ENCODE measurements at places on chromosomes 1 and 21.

DNA sequence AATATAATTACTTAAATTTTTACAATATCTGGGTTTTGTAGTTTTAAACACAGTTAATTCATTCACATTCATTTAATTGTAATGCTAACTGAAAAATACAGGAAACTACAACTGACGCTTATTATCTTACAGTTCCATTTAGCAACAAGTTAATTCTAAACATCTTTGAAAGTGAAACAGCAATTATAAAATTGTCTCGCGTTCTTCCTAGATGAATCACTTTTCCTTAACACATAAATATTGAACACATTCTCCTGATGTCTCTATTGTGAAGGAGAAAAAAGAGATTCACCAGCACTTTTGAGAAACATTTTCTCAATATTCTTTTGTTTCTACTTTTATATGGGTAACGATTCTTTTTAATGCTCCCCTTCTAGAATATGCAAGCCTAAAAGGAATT, 6.4 kb downstream of the PTGFR start:
- no peak for DNase-seq

DNA sequence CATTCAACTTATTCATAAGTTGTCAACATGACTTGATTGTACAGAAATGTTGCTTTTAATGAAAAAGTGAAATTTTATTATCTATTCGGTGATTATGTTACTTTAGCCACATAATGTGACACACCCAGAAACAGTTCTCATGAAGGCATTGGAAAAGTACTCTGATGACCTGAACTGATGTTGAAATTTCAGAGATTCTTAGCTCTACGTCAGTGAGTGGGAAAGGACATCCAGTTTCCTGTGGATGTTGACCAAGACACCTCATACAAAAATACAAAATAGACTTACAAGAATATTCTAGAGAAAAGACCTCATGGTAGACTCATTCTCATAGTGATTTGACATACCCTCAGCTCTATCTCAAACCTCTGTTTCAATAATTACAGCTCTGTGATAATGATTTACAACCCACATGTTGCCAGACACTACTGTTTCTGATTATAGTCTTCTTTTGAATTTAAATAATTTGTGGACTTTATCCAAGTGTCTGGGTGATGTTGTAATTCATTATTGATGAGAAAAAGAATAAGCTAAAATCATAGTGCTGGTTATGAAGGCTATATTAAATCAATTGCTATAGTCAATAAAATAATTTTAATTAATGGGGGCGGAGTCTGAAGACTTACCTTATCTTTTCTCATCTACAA, 37.3 kb downstream of the KCNK2 start:
- no peak for DNase-seq

DNA sequence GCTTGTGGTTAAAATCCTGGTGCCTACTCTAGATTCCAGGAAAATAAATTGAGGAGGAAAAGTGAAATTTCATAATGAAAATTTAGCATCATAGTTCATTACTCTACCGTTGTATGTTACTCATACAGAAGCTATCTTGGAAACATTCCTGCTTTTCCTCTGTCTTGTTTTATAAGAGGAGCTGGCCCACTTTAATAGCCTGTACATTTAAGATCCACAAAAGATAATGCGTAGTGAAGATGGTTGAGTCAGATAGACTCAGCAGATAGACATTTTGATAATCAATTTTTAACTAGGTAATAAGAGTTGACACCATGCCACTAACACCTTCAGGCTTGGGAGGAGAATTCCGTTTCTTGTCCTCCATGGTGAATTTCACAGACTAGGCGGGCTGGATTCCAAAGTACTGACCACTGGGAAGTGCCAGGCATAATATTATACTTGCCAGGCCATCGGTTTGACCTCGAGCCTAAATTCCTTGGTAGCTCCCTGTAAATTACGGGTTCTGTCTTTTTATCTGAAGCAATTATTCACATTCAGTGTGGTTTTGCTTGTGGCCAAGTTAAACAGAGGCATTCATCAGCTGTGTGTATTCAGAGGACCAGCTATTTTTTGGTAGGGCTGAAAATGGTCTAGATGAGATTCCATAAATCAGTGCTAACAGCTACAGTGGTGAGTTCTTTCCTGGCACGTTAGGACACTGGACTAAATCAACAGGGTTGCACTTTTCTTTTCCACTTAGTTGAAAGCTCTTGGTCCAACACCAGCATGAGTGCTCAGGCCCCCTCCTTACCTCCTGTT, 111.9 kb upstream of the KAZN start:
- DNase-seq: no peak

GRCh38 chr1:67051196-67051595, 2.8 kb downstream of the SLC35D1 start:
- DNase-seq: no peak

GRCh38 chr1:41681331-41682098, 197.0 kb upstream of the EDN2 start:
- no peak for DNase-seq

- no peak for DNase-seq
These were observed 26.5 kb downstream of the BCL9 start for GRCh38 chr1:147567594-147568381.

- no peak for DNase-seq
These were observed 3.4 kb downstream of the LACTBL1 start for GRCh38 chr1:22969304-22969709.

DNA sequence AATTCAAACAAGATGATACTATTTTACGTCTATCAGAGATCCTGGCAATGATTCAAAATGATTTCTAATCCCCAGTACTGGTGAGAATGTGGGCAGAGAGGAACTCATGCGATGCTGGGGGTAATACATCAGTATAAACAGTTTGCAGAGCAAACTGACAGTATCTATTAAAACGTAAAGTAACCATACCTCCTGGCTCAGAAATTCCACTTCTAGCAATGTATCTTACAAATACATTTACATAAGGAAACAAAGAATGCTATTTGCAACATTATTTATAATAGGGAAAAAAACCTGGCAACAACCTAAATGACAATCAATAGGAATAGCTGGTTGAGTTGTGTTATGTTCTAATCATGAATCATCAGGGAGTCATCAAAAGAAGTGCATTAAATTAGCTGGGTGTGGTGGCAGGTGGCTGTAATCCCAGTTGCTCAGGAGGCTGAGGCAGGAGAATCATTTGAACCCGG, 15.9 kb downstream of the RCAN1 start:
- DNase-seq: no peak

GRCh38 chr1:2121101-2121691, 71.0 kb downstream of the PRKCZ start:
- DNase-seq: no peak

GRCh38 chr1:93585059-93585966, 96.3 kb downstream of the BCAR3 start:
- DNase-seq: no peak

GRCh38 chr1:32333251-32333963, 2.6 kb downstream of the MARCKSL1 start:
- no peak for DNase-seq

GRCh38 chr1:202016022-202016810, 5.8 kb downstream of the ELF3 start:
- DNase-seq: no peak

- no peak for DNase-seq
These were observed 23.2 kb upstream of the PCBP3 start for GRCh38 chr21:45620201-45620923.

GRCh38 chr1:230536641-230537155, 105.6 kb upstream of the COG2 start:
- no peak for DNase-seq

DNA sequence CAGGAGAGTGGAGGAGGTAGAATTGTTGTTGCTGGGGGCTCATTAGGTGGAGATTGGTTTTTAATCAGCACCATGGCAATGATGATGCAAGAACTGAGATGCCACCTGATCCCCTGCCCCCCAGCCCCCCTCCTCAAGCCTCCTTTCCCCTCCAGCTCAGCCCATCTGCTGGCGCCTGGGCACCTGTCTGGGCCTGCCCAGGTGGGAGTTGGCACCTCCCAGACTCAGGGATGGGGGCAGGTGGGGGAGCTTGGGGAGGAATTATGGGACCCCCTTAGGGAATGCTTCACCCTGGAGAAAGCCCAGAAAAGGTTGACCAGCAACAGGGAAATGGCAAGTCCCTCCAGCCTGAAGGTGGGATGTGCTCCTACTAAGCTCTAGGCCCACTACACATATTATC, 1.5 kb upstream of the NHLH1 start:
- no peak for DNase-seq

GRCh38 chr1:76426606-76427005, 352.1 kb downstream of the ST6GALNAC3 start:
- no peak for DNase-seq

DNA sequence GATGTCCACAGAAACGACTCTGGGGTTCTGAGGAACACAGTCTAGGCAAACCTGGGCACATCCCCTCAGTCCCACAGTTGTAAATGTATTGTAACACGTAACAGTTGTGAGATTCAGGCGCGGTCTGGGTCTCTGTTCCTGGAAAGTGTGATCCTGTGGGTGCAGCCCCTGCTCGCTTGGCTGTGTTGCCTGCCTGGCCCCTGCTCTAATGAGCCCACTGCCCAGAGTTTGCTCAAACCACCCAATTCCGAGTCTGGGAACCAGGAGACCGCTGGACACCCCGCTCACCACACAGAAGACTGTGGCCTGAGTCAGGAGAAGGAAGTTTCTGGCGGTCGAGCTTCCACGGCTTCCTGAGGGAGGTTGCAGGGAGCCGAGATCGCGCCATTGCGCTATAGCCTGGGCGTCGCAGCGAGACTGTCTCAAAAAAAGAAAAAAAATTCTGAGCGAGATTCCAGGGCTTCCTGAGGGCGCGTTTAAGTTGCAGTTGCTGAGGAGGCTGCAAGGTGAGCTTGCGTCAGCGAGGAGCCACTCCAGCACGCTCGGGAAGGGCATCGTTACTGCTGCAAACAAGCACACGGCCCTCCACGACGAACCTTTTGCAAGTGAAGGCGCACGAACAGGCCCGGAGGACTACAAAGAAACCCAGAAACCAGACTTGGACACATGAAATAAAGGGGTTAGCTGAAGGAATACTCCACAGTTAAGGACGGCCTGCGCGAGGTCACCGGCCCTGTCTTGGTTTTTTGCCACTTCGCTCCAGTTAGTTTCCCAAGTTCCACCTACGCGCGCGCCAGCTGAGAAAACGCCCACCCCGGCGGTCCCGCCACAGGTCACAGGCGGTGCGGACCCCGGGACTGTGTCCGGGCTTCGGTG, 1.1 kb downstream of the C21orf58 start:
- DNase-seq: no peak

- no peak for DNase-seq
These were observed 2.2 kb downstream of the IKBKE start for GRCh38 chr1:206472454-206472853.

DNA sequence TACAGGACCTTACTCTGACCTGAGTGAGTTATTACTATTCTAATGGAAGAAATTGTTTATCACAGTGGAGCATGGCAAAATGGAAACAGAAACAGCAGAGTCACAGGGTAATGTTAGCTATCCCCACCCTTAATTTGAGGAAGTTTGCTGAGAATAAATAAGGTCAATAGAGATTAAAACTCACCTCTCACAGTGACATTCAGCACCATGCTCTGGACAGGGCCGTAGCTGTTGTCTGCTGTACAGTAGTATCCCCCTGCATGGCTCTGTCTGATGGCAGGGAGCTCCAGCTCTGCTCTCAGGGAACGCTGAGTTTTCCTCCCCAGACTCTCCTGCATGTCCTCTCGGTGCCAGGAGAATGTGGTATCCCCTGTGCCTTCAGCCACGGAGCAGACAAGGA, 11.9 kb downstream of the FCRL4 start:
- DNase-seq: no peak

DNA sequence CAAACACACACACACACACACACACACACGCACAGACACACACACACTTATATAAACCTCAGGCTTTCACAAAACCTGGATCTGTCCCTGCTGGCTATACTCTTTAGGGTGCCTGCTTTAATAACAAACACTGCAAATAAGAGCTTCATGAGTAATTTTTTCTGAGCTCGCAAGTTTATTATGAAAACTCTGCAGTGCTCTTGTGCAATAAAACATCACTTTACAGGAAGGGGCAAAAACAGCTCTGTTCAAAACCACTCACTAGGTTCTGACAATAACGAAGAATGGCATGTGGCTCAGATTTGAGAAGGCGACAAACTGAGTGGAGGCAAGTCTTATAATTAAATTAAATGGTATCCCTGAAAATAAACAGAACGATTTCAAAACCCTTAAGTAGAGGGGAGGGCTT, 42.6 kb upstream of the CTPS1 start:
- DNase-seq: no peak

GRCh38 chr1:53182716-53183094, 13.9 kb upstream of the CPT2 start:
- no peak for DNase-seq

DNA sequence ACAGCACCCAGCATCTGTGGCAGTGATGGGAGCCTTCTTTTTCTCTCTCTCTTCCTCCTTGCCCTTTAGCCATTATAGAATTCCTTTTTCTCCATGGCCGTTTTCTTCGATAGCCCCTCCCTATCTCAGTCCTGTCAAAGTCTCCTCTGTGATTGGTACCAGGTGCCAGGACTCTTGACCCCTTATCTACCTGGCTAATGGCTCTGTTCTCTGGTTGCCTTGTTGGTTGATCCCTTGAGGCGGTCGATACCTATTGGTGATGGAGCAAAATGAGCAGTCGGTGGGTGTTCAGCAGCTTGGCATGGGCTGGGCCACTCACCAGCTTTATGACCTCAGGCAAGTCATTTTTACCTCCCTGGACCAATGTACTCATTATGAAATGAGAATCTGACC, 2.0 kb downstream of the ATF3 start:
- DNase-seq: no peak

DNA sequence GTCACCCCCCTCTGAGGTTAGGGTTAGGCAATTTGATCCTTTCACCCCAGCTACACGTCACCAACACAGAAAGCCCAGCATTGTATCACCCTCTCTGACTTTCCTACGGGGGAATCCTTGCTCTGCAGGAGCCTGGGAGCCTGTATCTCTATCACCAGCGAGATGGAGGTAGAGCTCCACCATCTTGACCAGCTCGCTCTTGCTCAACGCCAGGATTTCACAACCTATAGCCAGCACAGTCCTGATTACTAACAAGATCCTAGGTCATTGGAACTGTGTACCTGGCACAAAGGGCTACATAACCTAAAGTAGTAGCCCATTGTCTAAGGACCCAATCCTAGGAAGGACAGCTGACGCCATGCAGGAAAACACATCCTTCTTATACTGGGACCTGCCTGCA, 66.1 kb downstream of the DMRTA2 start:
- DNase-seq: no peak

DNA sequence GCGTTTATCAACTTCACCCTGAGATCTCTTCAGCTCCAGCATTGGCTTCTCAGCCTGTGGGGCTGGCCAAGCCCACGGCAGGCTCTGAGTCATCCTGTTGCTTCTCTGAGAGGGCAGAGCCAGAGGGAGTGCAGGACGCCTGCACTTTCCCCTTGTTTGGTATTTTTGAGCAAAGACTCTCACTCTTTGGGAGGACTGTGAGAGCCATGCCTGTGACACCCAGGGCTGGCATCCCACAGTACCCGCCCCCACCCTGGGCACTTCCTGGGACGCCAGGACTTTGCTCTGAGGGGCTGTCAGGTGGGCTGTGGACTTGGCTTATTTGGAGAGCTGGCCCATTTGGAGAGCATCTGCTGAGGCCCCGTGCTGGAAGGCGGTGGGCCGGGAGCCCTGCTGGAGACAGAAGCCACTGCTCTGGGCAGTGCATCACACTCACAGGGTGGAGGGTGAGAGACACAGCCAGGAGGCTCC, 37.4 kb downstream of the VANGL1 start:
- no peak for DNase-seq

All from frontal cortex (tissue), 4 donors.